Stimulated activated CD8-positive, alpha-beta memory T cell treated with anti-CD3 and anti-CD28 coated beads, Interleukin-12 subunit alpha, Interleukin-12 subunit beta, amount 100 ng/mL, for 1 hour (primary cell): ENCODE measurements at places on chromosomes 13 and 19.
A peak's percentile ranks its signal among the peaks of the same experiment; 100 is the strongest.

DNA sequence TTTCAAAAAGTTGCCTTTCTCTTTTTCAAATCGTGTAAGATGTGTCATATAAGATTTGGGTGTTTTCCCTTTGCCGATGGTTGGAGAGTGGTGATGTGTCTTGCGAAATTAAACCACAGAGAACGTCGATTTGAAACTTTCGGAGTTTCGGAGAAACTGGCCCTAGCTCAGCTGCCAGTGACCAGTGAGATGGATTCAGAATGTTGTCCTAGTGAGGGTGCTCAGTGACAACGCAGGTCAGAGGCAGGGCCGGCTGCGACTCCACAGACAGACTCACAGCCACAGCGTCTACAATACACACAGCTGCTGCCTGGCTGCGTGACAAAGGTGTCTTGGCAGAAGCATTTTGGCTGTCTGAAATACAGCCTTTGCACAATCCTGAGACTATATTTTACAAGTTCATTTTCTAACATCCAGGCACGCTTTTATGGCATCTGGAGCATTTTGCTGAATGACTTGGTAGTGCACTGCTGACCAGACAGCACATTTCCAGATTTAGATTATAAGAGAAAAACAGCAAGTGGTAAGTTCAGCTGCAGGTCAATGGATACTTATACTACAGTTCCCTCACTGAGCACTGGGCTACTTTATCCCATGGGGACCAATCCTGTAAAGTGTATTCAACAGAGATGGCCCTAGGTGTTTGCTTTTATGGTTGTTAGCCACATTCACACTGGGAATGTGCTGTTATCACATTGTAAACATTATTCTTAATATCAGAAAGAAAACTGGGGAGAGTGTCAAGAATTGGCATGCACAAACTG, 207.5 kb downstream of the KCNRG start:
- DNase-seq, result no peak

GRCh38 chr19:18762125-18763023, 28.7 kb downstream of the COMP start:
- no peak for DNase-seq

- no peak for DNase-seq
These were observed 30.3 kb downstream of the ZNF823 start for GRCh38 chr19:11708457-11708856.

- no peak for DNase-seq
These were observed 47.9 kb downstream of the CERS4 start for GRCh38 chr19:8257052-8257443.

DNA sequence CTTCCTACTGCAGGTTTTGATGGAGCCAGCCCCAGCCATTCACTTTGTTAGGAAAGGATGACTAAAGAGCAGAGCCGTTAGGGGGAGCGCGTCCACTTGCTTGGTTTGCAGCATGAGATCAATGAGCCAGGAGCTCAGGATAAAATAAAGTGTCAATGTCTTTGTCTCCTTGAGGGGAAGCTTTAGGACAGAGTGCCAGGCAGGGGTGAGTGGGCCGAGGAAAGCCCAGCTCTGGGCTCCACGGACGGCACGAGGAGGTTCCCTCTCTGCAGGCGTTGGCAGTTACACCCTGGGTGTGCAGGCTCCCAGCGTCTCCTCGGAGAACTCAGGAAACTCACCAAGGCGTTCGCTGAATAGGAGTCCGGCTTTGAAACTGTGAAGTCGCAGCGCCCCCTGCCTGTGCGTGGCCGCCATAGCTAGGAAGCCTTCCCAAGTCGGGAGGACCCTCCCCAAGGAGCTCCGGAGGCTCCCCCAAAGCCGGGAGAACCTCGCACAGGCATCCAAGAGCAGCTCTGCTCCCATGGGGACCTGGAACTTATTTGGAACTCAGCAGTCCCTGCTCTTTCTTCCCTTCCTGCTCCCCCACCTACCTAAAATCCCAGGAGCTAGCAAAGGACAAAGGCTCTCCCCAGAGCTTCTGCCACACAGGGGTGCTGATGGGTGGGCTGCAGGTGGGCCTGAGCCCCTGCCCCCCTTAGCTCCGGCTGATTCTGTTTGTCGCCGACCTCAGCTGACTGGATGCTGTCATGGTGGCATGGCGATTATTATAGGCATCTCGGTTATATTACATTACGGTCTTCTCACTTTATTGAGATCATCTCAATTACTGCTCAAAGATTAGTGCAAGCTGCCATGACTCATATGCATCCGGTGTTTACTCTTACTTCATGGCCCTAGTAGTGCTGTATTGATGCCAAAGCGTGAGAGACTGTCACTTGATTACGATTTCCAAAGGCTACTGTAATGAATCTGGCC, 34.4 kb downstream of the GSX1 start:
- DNase-seq, result peak; percentile 54

GRCh38 chr13:103282571-103283450, 216.6 kb upstream of the SLC10A2 start:
- DNase-seq, result no peak

GRCh38 chr13:68257111-68257842, 1027.1 kb upstream of the PCDH9 start:
- no peak for DNase-seq

GRCh38 chr13:109922518-109922917, 136.1 kb upstream of the IRS2 start:
- no peak for DNase-seq

DNA sequence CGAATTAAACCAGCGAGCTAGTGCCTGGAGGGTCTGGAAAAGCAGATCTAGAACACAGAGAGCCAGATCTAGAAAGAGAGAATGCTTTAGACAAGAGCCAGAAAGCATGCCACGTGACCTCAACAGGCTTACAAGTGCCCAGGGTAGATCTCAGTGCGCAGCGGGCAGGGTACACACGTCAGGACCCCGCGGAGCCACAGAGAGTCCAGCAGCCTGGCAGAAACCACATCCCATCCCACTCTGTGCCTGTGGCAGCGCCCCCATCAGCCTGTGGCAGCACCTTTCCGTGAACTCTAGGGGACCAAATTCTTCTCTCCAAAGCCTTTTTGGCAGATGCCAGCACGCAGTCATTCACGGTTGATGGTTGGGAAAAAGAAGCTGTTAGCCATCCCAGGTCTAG, 5.9 kb downstream of the ARHGEF1 start:
- no peak for DNase-seq

- DNase-seq, result no peak
These were observed 245.1 kb downstream of the KCTD12 start for GRCh38 chr13:76641056-76641455.

DNA sequence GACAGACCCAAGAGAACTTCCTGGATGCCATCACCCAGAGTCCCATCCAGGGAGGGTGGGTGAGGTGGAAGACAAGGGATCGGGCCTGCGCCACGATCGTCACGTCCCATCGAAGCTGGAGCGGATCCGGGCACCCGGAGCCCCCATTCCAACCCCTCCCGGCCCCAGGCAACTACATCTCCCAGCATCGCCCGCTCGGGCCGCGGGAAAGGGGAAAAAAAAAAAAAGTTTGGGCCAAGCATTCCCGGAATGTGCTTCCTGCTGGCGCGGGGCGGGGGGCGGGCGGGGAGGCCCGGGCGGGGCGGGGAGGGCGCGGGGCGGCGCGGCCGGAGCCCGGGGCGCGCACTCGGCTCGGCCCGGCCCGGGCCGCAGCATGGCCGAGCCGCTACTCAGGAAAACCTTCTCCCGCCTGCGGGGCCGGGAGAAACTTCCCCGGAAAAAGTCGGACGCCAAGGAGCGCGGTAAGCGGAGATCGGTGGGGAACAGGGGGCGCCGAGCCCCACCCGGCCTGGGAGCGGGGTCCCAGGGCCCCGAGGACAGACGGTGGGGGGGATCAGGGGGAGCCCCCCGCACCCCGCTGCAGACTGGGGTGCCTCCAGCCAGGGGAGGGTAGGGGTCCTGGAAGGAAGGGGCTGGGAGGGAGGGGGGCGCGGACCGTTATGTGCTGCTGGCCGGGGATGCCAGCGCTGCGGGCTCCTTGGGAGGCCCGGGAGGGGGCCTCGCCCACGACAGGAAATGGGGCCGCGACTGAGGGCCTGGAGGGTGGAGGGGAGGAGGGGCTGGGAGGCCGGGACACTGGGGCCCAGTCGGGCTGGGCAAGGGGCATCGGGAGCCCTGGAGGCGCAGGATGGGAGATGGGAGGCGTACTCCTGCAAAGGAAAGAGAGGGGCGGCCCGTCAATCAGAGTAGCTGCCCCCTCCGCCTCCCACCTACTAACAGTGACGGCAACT, at the start of gene SYDE1:
TSS of gene SYDE1 (plus strand) at position 341 of the 950 bp plus-strand sequence. CDS start at position 374, 33 bp downstream.
- DNase-seq, result no peak

DNA sequence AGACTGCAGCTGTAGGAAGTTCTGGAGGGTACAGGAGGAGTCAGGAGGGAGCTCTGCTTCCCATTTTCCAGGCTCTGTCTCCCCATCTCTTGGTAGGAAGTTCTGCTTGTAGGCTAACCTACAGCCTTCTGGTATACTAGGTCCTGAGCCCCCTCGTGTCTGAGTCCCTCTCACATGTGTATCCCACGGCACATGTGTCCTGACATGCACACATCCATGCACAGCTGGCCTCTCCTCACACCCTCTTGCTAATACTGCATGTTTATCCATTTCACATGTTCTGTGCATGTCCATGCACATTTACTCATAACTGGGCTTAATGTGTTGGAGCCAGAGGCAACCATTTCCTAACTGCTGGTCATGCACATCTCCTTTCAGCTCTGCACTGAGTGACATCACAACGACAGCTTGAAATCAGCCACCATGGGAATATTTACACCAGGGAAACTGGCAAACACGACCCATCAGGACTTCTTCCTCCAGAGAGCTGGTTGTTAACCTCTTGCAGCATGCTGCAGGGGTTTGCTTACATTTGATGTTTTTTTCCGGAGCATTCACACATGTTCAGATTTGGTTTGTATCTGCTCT, 3.0 kb downstream of the CD209 start:
- no peak for DNase-seq

DNA sequence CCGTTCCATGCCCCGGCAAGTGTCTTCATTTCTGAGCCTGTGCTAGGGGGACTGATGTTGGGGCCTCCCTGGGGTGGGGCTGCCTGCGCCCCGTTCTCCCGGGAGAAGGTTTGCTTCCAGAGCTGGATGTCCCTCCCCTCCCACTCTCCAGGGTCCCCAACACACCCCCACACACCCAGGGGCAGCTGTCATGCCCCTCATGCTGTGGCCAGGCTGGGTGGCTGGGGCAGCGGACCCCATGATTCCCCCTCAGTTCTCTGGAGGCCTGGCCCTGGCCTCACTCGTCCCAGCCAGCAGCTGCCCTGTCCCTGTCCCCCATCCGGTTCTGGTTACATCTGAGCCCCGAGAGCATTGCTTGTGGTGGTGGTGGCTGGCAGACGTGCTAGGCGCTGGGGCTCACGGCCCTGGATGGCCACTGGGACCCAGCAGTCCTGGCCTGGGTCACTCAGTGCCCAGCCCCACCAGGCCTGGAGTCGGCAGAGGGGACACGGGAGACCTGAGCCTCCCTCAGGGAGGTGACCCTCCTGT, 184.8 kb downstream of the KDM4B start:
- DNase-seq, result no peak

- no peak for DNase-seq
These were observed 12.2 kb downstream of the ABHD13 start for GRCh38 chr13:108230377-108230776.

DNA sequence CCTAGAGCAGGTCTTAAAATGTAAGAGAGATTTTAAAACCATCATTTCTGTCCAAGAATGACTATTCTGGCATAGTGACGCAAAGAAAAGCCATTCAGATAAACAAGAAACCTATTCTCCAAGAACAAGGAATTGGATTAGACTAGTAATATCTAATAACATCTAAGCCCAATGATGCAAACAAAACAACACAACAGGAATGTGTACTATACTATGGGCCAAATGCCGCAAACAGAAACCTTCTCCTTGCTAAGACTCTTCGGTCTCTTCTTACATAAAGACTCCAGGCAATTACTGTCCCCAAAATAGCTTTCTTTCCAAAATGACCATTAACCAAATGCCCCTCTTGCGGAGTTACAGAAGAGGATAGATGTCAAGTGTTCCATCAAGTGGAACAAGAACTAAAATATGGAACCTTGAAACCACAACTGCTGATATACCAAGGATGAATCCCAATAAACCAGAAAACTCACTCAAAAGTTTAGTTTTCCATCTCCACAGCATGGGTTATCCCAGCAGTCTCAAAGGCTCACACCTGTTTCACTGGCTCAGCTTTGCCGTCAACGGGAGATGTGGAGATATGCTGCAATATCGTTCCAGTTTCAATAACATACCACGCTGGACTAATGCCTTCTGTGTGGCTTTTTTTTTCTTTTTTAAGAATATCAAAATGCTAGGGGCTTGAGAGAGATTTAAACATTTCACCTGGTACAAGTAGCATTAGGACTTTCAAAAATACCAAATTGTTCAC, 76.2 kb downstream of the FOXO1 start:
- DNase-seq, result no peak

- no peak for DNase-seq
These were observed 301.7 kb downstream of the NDFIP2 start for GRCh38 chr13:79782541-79783205.

DNA sequence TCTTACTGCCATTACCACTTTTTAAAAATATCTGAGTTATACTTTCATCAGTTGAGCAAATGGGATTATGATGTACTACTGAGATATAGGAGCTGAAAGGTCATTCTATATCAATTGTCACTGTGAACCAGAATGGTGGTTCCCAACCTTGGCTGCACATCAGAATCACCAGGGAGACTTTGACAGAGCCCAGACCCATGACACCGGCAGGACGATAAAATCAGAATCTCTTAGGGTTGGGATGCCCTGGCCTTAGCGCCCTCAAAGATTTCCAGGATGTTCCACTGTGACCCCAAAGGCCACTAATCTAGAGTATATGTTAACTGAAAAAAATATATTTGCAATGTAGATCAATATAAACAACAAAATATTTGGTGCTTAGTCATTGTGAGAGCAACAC, 355.1 kb downstream of the LIG4 start:
- DNase-seq, result no peak

DNA sequence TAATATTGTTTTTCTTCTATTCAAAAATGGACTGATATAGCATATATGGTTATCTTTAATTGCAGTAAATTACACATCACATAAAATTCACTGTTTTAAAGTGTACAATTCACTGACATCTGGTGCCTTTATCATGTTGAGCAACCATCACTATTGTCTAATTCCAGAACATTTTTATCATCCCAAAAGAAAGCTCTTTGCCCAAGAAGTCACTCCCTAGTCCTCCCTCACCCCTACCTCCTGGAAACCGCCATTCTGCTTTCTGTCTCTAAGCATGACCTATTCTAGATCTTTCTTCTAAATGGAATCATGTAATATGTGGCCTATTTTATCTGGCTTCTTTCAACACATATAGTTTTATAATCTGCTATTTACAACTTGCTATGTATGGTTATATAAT, 525.6 kb downstream of the DCT start:
- DNase-seq, result no peak

DNA sequence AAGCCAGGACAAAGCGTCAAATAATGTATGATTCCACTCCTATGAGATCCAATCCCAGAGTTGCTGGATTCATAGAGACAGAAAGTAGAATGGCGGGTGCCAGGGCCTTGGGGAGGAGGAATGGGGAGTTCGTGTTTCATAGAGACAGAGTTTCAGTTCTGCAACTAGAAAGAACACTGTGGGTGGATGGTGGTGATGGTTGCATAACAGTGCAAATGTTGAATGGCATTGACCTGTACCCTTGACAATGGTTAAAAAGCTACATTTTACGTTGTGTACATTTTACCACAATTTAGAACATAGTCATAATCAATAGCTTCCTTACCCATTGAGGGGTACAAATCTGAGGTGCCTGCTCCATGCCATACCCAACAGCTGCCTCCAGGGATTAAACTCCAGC, 33.4 kb downstream of the MBD3L2B start:
- no peak for DNase-seq

- DNase-seq, result no peak
These were observed 13.9 kb downstream of the IGLON5 start for GRCh38 chr19:51325161-51325976.

- no peak for DNase-seq
These were observed 176.3 kb downstream of the GPC5 start for GRCh38 chr13:91574766-91575165.

- DNase-seq, result no peak
These were observed 1243.5 kb downstream of the EFNB2 start for GRCh38 chr13:105291987-105292386.
